ENCODE measurements at places on chromosomes 1 and 21. TPM values are rescaled to one million over a fixed set of nuclear protein-coding genes. Genes with fewer than 3 reads are reported as not detected.
A peak's percentile ranks its signal among the peaks of the same experiment; 100 is the strongest.

GRCh38 chr1:169491845-169492281 is 6.1 kb upstream of the SLC19A2 start:
- peaks cover 6% of the 10 kb centered on the region for H3K4me1 ChIP-seq
- no peaks in the 10 kb centered on the region for H3K27me3 ChIP-seq
- H3K27ac ChIP-seq, result no peak overlapping the region
- DNase-seq, result no peak
- H3K4me3 ChIP-seq, result no peak overlapping the region

AADACL3 gene
- not detected for total RNA-seq

MAP10 gene
- 2.0 TPM for total RNA-seq

GRCh38 chr21:15326032-15326867 is 261.4 kb upstream of the NRIP1 start:
- H3K4me3 ChIP-seq, result no peak overlapping the region
- H3K27ac ChIP-seq, result no peak overlapping the region

DNA sequence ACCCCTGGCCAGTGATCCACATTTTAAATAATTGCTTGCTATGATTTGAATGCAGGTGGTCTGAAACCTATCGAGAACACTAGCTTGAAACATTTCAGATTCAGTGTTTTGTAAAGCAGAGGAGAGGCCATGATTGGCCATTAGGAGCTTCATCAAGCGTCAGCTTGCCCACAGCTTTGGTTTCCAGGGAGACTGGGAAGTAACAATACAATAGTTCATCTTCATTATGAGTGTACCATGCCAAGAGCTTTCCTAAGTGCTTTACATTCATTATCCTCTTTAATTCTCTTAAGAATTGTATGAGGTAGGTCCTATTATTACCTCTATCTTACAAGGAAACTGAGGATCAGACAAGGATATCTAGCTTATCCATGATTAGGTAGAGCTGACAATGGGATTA is 27.7 kb upstream of the ATP5PO start:
- no peak overlapping the region for H3K4me3 ChIP-seq
- no peaks in the 10 kb centered on the region for H3K27me3 ChIP-seq
- H3K4me1 ChIP-seq, result peaks cover 11% of the 10 kb centered on the region
- no peak overlapping the region for H3K27ac ChIP-seq
- DNase-seq, result no peak
- H3K36me3 ChIP-seq, result no peaks in the 10 kb centered on the region

ITSN1 gene
- 86.8 TPM for total RNA-seq

DNA sequence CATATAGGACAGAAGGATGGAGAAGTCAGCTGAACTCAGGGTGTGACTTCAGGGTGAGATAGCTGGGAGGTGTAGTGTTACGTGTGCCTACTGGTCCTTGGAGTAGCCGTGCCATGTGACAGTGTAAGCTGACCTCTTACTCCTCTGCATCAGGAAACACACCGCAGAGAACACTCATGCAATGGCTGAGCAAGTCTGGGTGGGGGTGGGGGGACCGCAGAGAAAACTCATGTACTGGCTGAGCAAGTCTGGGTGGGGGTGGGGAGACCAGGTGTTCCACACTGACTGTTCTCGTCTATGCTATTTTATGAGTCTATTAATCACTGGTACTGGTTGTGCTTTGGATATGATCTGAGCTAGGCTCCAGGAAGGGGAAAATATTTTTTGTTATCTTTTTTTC is 233.1 kb downstream of the PAPPA2 start:
- no peak for DNase-seq
- no peak overlapping the region for H3K4me3 ChIP-seq
- H3K27ac ChIP-seq, result no peak overlapping the region
- H3K36me3 ChIP-seq, result no peaks in the 10 kb centered on the region
- no peaks in the 10 kb centered on the region for H3K27me3 ChIP-seq

- H3K27me3 ChIP-seq, result peaks cover 1% of the 10 kb centered on the region
- H3K4me3 ChIP-seq, result no peak overlapping the region
- H3K27ac ChIP-seq, result no peak overlapping the region
- peaks cover 6% of the 10 kb centered on the region for H3K4me1 ChIP-seq
These were observed 64.6 kb upstream of the RALGPS2 start for GRCh38 chr1:178660461-178660860.

DNA sequence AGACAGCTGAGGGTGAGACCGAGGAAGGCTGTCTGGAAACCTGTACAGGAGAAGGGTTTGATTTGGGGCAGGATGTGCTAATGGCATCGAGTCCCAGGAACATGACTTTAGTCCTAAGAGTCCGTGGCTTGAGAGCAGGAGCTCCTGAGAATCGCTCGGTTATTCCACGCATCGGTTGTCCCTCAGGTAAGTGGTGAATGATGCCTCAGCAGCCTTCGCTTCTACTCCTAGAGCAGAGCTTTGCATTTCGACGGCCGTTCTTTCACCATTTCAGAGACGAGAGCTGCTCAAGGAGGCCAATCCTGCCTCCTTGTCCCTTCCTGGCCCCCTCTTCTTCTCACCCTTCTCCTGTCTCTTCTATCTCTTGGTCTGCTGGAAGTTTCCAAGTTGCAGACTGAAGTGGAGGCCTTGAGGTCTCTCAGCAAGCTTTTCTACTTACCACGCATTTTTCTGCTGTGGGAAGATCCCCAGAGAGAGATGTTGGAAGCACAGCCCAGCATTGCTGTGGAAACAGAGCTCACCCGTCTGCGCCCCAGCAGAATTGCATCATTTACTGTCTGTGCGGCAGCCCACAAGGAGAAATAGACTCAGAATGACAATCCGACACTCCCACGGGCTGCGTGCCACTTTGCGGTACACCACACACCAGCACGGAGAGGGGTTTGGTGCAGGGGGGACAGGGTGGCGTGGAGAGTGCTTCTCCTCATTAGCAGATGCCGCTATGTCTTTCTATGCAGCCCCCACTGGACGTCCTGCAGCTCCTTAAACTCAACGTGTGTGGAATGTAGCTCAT is 270.7 kb upstream of the C1orf174 start:
- DNase-seq, result no peak
- no peaks in the 10 kb centered on the region for H3K4me1 ChIP-seq
- no peak overlapping the region for H3K27ac ChIP-seq
- H3K4me3 ChIP-seq, result no peak overlapping the region

DNA sequence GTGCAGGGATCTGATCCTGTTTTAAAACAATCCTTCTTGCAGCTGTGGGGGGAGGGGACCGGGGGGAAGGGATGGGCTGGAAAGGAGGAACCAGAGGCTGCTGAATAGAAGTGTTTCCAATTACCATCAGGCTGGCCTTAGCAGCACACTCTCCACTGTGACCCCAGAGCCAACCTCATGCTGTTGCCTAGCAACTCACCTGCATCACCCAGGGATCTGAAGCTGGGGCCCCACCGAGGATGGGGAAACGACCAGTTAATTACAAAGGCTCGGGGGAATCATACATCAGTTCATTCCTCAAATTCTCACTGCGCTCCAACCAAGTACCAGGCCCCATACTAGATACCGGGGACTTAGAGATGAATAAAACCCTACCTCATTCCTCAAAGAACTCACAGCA is 11.9 kb upstream of the GPX7 start:
- H3K36me3 ChIP-seq, result no peaks in the 10 kb centered on the region
- H3K4me3 ChIP-seq, result no peak overlapping the region
- H3K27ac ChIP-seq, result no peak overlapping the region

C1QTNF12 gene
- total RNA-seq, result 1.9 TPM

PLA2G5 gene
- total RNA-seq, result not detected

- H3K4me3 ChIP-seq, result no peak overlapping the region
- H3K27ac ChIP-seq, result no peak overlapping the region
These were observed 2.0 kb downstream of the CRABP2 start for GRCh38 chr1:156703336-156703735.

DNA sequence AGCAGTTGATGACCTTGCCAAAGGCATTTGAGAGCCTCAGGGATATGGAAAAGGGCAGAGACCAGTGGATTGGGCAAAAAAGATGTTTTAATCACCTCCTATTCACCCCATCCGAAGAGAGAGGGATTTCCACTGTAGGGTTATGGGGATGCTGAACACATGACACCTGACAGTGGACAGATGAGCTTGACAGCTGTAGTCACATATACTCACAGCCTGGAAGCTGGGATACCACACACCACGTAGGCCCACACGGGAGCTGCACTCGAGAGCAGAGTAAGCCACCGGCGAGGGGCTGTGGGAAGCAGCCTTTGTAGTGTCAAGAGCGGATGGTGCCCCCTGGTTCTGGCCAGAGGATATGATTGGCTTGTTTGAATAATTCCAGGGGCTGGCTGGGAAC is 20.0 kb downstream of the ZBTB40 start:
- H3K27ac ChIP-seq, result no peak overlapping the region
- no peak overlapping the region for H3K4me3 ChIP-seq
- H3K36me3 ChIP-seq, result no peaks in the 10 kb centered on the region
- no peaks in the 10 kb centered on the region for H3K27me3 ChIP-seq
- no peak for DNase-seq

GRCh38 chr1:84907095-84907827 is 14.3 kb upstream of the LPAR3 start:
- DNase-seq, result no peak
- no peaks in the 10 kb centered on the region for H3K36me3 ChIP-seq
- peaks cover 15% of the 10 kb centered on the region for H3K27me3 ChIP-seq
- no peak overlapping the region for H3K4me3 ChIP-seq

- no peak for DNase-seq
- no peaks in the 10 kb centered on the region for H3K36me3 ChIP-seq
- no peak overlapping the region for H3K27ac ChIP-seq
- no peaks in the 10 kb centered on the region for H3K4me1 ChIP-seq
- H3K4me3 ChIP-seq, result no peak overlapping the region
- no peaks in the 10 kb centered on the region for H3K27me3 ChIP-seq
These were observed 148.6 kb downstream of the TIAM1 start for GRCh38 chr21:31195334-31196015.

DNA sequence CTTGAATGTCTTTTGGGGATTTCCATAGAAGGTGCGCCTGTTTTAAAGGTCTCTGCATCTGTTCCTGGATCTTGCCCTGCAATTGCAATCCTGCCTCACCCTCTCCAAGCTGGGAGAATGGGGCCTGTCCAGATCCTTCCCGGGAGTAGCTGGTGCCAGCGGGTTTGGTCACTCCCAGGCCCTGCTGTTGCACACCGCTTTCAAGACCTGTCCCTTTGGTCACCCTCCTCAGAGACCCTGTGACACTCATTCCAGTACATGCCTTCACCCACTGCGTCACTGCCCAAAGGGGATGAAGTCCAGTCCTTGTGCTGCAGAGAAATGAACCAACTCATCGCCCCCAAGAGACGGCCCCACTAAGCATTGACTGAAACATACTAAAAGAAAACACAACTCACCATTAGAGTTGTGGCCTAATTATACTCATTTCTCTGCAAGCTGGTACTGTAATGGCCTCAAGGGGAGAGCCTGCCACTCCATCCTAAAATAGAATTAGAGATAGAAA is 1.9 kb upstream of the IRF2BP2 start:
- H3K4me1 ChIP-seq, result peaks cover 35% of the 10 kb centered on the region
- DNase-seq, result no peak
- peak overlapping the region; percentile 99 for H3K27ac ChIP-seq
- peaks cover 4% of the 10 kb centered on the region for H3K36me3 ChIP-seq
- no peaks in the 10 kb centered on the region for H3K27me3 ChIP-seq

GRCh38 chr1:182644886-182645285 is 39.5 kb downstream of the RGS8 start:
- no peaks in the 10 kb centered on the region for H3K27me3 ChIP-seq
- H3K36me3 ChIP-seq, result no peaks in the 10 kb centered on the region
- H3K4me3 ChIP-seq, result no peak overlapping the region
- H3K27ac ChIP-seq, result no peak overlapping the region
- no peak for DNase-seq

DNA sequence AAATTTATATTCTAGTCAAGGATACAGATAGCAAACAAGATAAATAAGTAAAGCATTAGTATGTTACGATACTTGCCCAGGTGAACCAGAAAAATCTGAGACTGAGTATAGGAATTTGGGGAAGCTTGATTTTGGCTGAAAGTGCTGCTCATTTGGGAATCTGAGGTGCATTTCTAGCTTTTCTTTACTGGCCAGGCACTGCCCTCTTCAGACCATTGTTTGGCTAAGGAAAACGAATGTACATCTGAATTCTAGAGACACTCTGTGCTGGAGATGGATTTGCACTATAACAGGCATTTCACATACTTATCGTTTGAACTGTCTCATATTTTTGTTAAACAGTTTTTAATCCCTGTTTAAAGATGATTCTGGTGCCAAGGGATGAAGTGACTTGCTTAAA is 23.4 kb downstream of the ARID1A start:
- H3K36me3 ChIP-seq, result peaks cover 2% of the 10 kb centered on the region
- no peak overlapping the region for H3K4me3 ChIP-seq
- H3K4me1 ChIP-seq, result peaks cover 18% of the 10 kb centered on the region
- no peaks in the 10 kb centered on the region for H3K27me3 ChIP-seq
- no peak overlapping the region for H3K27ac ChIP-seq
- no peak for DNase-seq

- no peak overlapping the region for H3K4me3 ChIP-seq
- no peaks in the 10 kb centered on the region for H3K4me1 ChIP-seq
- H3K27ac ChIP-seq, result no peak overlapping the region
- DNase-seq, result no peak
- H3K36me3 ChIP-seq, result no peaks in the 10 kb centered on the region
These were observed 384.4 kb downstream of the ADGRL2 start for GRCh38 chr1:82185084-82185483.

DNA sequence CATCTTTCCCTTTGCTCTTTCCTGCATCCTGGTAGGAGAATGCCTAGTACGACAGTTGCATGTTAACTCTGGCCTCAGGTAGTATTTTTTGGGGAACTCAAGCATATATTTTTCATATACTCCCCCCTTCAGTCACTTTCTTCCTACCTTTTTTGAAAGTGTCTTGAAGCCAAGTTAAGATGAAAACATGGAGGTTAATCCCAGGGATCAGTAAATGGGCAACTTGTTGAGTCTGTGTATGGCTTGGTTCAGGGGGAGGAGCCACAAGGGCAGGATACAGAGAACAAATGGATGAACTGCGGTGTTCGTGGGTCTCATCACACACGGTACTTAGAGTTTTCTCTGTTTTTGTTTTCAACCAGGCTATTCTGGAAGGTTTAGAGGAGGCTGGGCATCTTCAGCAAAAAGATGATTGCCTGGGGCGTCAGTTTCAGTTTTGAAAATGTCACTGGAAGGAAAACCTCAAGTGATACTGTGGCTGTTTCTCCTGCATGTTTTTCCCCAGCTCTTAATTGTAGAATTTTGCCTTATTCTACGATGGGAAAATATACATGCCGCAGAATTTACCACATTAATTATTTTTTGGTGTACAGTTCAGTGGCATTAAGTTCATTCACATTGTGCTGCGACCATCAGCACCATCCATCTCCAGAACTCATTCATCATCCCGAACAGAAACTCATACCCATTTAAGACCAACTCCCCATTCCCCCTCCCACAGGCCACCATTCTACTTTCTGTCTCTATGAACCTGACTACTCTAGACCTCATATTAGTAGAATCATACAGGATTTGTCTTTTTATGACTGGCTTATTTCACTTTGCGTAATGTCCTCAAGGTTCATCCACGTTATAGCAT is 71.5 kb downstream of the MAP10 start:
- no peaks in the 10 kb centered on the region for H3K4me1 ChIP-seq
- no peaks in the 10 kb centered on the region for H3K36me3 ChIP-seq
- H3K27me3 ChIP-seq, result no peaks in the 10 kb centered on the region
- no peak for DNase-seq

All from endothelial cell of umbilical vein (primary cell).